ENCODE measurements at places on chromosomes 3 and 15. TPM values are rescaled to one million over a fixed set of nuclear protein-coding genes. Genes with fewer than 3 reads are reported as not detected.

DNA sequence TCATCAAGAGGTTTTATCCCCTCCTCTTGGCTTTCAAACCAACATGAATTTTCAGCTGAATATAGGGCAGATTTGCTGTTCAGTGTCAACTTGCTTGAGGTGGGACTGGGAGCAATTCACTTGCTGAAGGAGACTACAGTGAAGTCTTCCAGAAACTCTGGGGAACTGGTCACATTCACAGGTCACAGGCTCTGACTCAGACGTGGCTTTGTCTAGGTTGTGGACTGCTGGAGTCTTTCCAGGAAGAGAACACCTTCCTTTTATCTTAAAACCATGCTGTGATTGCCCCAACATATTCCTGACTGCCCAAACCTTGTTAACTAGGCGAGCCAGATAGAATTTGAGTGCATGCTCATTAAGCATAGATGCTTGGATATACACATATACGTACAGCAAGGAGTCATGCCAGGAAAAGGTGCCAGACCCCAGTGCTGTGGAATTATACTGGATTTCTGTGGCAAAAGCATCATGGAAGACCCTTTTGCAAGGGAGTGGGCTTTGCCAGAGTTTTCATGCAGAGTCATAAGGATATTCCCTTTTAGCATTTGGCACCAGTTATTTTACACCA lies 399.1 kb upstream of the TBL1XR1 start:
- peaks cover 6% of the 10 kb centered on the region for H3K36me3 ChIP-seq
- H3K4me1 ChIP-seq = peaks cover 55% of the 10 kb centered on the region
- H3K27ac ChIP-seq = peak overlapping the region; percentile 95
- no peaks in the 10 kb centered on the region for H3K27me3 ChIP-seq
- no peak for DNase-seq

DNA sequence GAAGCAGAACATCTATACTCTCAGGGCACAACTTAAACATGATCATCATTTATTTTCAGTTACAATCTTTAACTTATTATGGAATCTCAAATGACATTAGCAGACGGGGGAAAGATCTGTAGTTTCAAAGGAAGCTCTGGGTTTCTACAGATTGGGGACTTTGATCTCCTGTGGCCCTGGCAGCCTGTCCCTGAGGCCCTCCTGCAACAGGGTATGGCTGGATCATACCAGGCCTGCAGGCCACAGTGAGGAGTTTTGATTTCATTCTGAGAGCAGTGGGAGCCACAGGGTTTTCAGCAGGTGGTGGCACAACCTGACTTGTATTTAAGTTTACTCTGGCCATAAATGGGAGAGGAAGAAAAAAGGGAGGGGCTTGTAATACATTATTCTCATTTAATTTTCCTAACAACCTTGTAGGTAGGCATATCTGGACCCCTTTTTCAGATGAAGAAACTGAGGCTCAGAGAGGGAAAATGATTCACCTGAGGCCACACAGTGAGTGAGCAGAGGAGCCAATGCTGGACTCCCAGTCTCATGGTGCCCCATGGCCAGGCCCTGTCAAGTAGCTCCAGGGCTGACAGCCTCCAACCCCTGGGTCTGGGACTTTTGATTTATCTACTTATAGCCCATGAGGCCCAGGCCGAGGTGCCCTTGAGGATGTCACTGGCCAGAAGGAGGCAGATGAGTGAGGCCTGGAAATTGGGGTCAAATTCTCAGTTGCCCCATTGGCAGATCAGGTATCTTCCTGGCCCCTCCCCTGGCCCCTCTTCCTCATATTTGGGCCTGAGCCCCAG lies 71.0 kb downstream of the ATP2B2 start:
- DNase-seq = no peak
- no peaks in the 10 kb centered on the region for H3K27me3 ChIP-seq
- H3K27ac ChIP-seq = no peak overlapping the region
- peaks cover 1% of the 10 kb centered on the region for H3K36me3 ChIP-seq
- no peak overlapping the region for H3K4me3 ChIP-seq

- H3K27ac ChIP-seq = no peak overlapping the region
- H3K27me3 ChIP-seq = no peaks in the 10 kb centered on the region
- no peak overlapping the region for H3K4me3 ChIP-seq
Observed at GRCh38 chr3:106167728-106168127, 298.9 kb upstream of the CBLB start.

- H3K4me3 ChIP-seq = no peak overlapping the region
- peaks cover 5% of the 10 kb centered on the region for H3K36me3 ChIP-seq
- H3K27ac ChIP-seq = no peak overlapping the region
- peaks cover 12% of the 10 kb centered on the region for H3K4me1 ChIP-seq
- H3K27me3 ChIP-seq = no peaks in the 10 kb centered on the region
- DNase-seq = no peak
Observed at GRCh38 chr3:41749988-41750387, 211.9 kb downstream of the ULK4 start.

GRCh38 chr15:68310804-68311463 lies 33.4 kb downstream of the FEM1B start:
- H3K27me3 ChIP-seq = peaks cover 7% of the 10 kb centered on the region
- peaks cover 8% of the 10 kb centered on the region for H3K4me1 ChIP-seq
- peak; percentile 18 for DNase-seq
- no peaks in the 10 kb centered on the region for H3K36me3 ChIP-seq

- H3K36me3 ChIP-seq = no peaks in the 10 kb centered on the region
- H3K4me3 ChIP-seq = no peak overlapping the region
- no peak overlapping the region for H3K27ac ChIP-seq
Observed at GRCh38 chr3:140821493-140821892, 120.1 kb upstream of the SLC25A36 start.

DNA sequence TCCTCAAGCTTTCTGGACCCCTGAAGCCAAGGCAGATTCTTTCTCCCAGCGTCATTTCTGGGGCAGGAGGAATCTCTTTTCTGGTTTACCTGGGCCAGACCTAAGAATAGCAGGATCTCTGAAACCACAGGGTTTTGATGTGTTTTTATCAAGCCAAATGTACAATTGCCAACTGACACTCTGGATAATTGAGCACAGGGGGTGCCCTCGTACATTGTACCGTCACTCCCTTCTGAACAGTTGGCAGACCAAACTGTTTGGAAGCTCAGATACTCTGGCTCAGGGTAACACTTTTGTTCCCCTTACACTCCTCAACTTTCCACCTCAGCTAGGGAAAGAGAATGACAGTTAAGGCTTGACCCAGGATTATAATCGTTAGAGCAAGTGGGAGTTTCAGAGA lies 49.9 kb downstream of the ASTE1 start:
- peaks cover 21% of the 10 kb centered on the region for H3K36me3 ChIP-seq
- H3K4me1 ChIP-seq = no peaks in the 10 kb centered on the region
- H3K4me3 ChIP-seq = no peak overlapping the region
- H3K27me3 ChIP-seq = no peaks in the 10 kb centered on the region
- H3K27ac ChIP-seq = no peak overlapping the region

DNA sequence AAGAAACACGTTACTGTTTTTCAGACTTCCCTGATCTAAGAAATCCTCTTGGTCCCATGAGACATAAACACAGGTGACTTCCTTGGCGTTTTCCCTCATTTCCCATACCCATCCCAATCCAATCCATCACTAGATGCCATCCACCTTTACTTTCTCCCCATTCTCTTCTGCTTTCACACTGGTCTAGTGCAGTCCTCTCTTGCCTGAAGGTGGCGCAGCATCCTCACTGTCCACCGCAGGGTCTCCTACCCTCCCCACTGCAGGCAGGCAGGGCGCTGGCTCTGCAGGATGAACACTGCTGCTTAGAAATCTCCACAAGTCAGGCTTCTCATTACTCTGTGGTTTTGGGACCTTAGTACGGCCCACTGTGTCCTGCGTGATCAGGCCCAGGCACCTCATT lies 58.2 kb downstream of the RAB7A start:
- H3K27me3 ChIP-seq = no peaks in the 10 kb centered on the region
- peak overlapping the region; percentile 0 for H3K27ac ChIP-seq
- no peaks in the 10 kb centered on the region for H3K36me3 ChIP-seq

- DNase-seq = no peak
- H3K27ac ChIP-seq = no peak overlapping the region
- H3K27me3 ChIP-seq = peaks cover 19% of the 10 kb centered on the region
- H3K4me1 ChIP-seq = peaks cover 22% of the 10 kb centered on the region
- no peaks in the 10 kb centered on the region for H3K36me3 ChIP-seq
Observed at GRCh38 chr3:44061961-44062360, 179.7 kb upstream of the TOPAZ1 start.

DNA sequence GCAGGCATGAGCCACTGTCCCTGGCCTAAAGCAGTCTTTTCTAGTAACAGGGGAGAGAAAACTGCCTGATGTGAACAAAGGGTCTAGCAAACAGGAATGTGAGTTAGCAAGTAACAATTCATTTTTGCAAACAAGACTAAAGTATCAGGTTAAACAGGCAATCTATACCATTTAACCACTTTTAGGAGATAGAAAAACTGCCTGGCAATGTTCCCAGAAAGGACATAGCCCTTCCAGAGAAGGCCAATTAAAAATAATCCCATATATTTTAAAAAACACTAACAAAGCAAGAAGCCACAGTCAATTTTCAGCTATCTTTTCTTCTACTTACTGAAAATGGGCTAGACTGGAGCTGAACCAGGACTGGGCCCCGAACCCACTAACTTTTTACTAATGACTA lies 6.3 kb downstream of the RBSN start:
- H3K27me3 ChIP-seq = no peaks in the 10 kb centered on the region
- H3K27ac ChIP-seq = no peak overlapping the region
- DNase-seq = no peak

DNA sequence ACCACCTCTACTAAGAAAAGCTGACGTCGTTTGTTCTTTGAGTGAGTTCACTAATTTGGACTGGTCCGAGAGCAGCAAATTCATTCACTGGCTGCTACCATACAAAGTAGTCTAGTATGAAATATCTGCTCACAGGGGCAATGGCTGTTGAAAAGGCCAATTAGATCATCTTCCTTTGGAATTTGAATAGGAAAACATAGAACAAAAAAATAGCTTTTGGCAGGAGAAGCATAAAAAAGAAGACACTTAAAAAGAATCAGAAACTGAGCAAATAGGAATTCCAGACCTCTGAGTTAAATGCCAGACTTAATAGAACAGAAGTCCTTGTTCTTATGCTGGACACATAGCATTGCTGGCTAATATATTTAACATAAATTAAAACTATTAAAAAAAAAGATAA lies 159.3 kb downstream of the IL1RAP start:
- H3K4me3 ChIP-seq = no peak overlapping the region
- H3K27ac ChIP-seq = no peak overlapping the region
- H3K36me3 ChIP-seq = no peaks in the 10 kb centered on the region
- DNase-seq = no peak
- H3K27me3 ChIP-seq = peaks cover 8% of the 10 kb centered on the region

- DNase-seq = no peak
- peaks cover 5% of the 10 kb centered on the region for H3K27me3 ChIP-seq
- no peak overlapping the region for H3K4me3 ChIP-seq
- no peak overlapping the region for H3K27ac ChIP-seq
- H3K36me3 ChIP-seq = no peaks in the 10 kb centered on the region
- H3K4me1 ChIP-seq = peaks cover 19% of the 10 kb centered on the region
Observed at GRCh38 chr3:12192173-12192572, 33.5 kb upstream of the TIMP4 start.

GRCh38 chr3:20878691-20879090 lies 692.7 kb upstream of the SGO1 start:
- DNase-seq = no peak
- H3K27me3 ChIP-seq = no peaks in the 10 kb centered on the region
- no peak overlapping the region for H3K27ac ChIP-seq
- no peaks in the 10 kb centered on the region for H3K36me3 ChIP-seq

The RAD51 gene
- 54.5 TPM for total RNA-seq

The GCSAM gene
- total RNA-seq = 14.6 TPM

The COL6A5 gene
- total RNA-seq = not detected

The RRP9 gene
- 17.7 TPM for total RNA-seq

The SERPINI2 gene
- not detected for total RNA-seq

The CD200R1 gene
- 11.4 TPM for total RNA-seq

The FOXB1 gene
- 0.74 TPM for total RNA-seq

Measured in activated naive CD8-positive, alpha-beta T cell treated with anti-CD3 and anti-CD28 coated beads, Interleukin-2, amount 10 ng/mL, durations not matched to agents 7 days and 5 days (primary cell).